ENCODE measurements at places on chromosomes 11 and 22. TPM values are rescaled to one million over a fixed set of nuclear protein-coding genes. Genes with fewer than 3 reads are reported as not detected.
A peak's percentile ranks its signal among the peaks of the same experiment; 100 is the strongest.

PHF21B gene
- polyA plus RNA-seq, result 1.7 TPM

GUCY1A2 gene
- 8.7 TPM for polyA plus RNA-seq

ART5 gene
- polyA plus RNA-seq, result not detected

PARVB gene
- 43.6 TPM for polyA plus RNA-seq

UQCR10 gene
- 120 TPM for polyA plus RNA-seq

CNTF gene
- 1.2 TPM for polyA plus RNA-seq

IGSF9B gene
- polyA plus RNA-seq, result 16.2 TPM

CABP7 gene
- 0.25 TPM for polyA plus RNA-seq

SLC7A4 gene
- polyA plus RNA-seq, result 2.6 TPM

MPZL3 gene
- not detected for polyA plus RNA-seq

- DNase-seq, result no peak
Observed at GRCh38 chr22:42284643-42285181, 14.3 kb upstream of the TCF20 start.

- DNase-seq, result peak; percentile 51
Observed at GRCh38 chr11:118437208-118438125, 1.2 kb downstream of the KMT2A start.

DNA sequence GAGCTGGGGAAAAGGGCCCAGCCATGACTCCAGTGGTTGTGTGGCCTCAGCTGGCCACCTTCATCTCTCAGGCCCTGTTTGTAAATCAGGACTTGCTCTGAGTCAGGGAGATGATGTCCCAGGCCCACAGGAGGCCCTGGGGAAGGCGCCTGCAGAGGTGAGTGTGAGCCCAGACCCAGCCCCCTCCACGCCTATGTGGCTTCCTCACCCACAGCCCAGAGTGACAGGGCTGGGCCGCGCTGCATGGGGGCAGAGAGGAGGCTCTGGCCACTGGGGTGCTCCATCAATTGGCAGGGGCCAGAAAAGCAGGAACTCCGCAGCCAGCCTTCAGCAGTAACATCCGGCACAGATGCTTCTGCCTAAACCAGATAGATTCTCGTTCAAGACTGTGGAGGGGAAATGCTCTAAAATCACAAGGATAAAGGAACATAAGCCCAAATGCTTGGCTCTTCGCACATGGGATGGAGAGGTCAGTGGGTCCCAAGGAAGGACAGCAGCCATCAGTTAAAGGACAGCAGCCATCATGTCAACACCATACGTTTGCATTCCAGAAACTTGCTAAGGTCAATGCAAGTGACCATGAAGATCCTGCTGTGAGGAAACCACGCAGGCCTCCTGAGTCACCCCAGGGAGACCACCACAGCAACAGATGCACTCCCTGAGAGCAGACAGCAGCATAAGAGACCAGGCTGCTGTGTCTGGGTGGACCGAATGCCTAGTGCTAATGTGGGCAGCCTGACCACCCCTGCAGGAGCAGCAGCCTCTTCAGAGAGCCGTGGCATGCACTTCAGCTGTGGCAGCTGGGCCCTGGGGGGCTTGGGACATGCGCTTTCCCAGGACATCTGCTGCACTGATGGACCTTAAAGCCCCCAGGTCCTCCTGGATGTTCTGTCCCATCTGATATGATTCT is 28.3 kb downstream of the OSBPL5 start:
- DNase-seq, result no peak

GRCh38 chr11:19793326-19793725 is 80.7 kb downstream of the NAV2 start:
- no peak for DNase-seq

- DNase-seq, result no peak
Observed at GRCh38 chr11:44694443-44694842, 32.3 kb upstream of the TSPAN18 start.

GRCh38 chr11:119282495-119282894 is 34.4 kb downstream of the MCAM start:
- no peak for DNase-seq

DNA sequence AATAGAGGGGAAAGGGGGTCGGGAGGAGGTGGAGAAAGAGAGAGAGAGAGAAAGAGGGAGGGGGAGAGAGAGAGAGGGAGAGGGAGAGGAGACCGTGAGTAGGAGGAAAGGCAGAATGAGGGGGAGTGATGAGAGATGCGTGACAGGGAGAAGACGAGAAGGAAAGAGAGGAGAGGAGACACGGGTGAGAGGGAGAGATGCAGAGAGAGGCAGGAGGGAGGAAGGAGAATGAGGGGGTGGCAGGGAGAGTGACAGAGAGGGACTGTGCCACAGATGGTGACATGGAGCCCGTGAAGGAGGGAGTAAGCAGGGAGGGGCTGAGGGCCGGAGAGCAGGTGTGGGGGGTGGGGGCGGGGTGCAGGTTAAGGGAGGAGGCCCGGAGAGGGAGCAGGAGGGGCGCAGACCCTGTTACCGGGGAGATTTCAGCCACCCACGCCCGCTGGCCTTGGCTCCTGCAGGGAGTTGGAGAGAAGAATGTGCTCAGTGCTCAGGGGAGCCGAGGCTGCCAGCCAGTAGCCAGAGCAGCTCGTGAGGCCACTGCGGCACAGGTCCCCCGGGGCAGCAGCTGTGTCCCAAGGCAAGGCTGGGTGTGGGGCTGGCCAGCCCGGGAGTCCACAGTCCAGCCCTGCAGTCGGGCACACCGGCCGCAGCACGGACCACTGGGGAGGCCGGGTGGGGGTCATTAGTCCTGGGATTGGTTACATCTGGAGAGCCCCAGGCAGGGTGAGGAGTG is at the start of gene SSTR3:
Gene SSTR3 (minus strand): TSS at position 304 of the 733 bp plus-strand sequence. CDS start 4,674 bp downstream, outside the sequence.
- no peak for DNase-seq

DNA sequence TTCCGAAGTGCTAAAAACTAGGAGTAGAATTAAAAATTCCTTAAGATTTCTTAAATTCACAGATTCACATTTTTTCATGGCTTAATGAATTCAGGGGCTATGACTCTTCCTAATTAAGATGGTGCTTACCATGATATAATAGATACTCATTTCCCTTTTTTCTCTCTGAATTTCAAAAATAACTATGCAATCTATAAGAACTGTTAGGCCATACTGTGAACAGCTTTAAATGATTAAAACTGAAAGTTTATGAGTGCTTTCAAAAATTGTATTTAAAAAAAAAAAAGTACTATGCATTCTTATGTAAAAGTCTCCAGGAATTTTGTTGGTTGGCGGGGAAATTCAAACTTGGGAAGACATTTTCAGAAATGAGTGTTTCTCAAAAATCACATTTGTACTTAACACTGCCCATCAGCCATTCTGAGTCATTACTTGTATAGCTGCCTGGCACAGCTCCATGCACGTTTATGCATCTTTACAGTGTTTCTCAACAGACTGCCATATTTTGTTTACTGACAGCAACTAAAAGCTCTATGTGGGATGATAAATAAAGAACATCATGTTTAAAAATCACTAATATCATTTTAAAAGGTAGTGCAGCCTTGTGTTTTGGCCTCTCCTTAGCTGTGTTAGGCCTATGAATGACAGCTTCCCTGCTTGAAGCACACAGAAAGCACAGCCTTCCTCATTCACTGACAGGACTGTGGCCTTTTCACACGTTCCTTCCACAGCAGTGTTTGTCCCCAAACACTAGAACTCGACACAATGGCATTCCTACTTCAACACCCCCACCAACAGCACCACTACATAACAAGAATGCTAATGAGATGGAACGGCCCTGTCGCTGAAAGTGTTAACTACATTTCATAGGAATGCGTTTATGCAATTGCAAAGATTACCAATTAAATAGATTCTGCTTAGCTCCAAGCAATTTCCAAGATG is 131.4 kb downstream of the DCDC1 start:
- DNase-seq, result no peak

DNA sequence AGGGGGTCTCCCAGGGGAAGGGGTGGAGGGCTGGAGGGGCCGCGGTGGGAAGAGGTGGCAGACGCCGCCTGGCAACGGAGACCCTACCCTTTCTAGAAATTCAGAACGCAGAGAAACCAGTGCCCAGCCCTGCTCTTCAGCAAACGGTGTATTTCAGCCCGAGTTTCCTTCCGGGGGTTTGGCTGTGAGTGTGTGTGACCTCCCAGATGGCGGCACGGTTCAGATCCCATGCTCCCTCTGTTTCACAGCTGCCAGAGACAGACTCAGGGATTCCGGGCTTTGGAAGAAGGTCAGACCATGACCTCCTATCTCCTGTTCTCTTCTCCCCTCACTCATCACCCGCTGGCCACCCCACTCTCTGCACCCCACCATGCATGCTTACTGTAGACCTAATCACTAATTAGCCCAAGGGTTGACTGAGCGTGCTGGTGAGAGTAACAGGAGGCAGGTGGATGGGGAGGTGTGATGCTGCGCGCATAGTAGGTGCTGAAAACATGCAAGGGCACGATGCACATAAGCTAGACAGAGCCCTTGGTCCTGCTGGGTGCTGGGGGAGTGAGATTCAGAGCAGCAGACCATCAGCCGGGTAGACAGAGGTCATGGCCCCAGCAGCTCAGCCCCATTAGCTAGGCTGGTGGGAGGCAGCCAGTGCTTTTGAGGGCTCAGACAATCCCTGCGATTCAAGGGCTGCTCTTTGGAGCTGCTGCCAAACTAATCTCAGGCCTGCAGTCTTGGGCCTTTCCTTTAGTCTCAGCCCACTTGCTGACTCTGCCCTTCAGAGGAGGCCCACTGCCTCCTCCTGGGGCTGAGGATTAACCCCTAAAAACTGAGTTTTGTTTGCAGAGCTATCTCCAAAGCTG is 256.5 kb upstream of the CADM1 start:
- DNase-seq, result peak; percentile 26

- DNase-seq, result peak; percentile 79
Observed at GRCh38 chr11:1927026-1927847, 7.7 kb downstream of the TNNT3 start.

DNA sequence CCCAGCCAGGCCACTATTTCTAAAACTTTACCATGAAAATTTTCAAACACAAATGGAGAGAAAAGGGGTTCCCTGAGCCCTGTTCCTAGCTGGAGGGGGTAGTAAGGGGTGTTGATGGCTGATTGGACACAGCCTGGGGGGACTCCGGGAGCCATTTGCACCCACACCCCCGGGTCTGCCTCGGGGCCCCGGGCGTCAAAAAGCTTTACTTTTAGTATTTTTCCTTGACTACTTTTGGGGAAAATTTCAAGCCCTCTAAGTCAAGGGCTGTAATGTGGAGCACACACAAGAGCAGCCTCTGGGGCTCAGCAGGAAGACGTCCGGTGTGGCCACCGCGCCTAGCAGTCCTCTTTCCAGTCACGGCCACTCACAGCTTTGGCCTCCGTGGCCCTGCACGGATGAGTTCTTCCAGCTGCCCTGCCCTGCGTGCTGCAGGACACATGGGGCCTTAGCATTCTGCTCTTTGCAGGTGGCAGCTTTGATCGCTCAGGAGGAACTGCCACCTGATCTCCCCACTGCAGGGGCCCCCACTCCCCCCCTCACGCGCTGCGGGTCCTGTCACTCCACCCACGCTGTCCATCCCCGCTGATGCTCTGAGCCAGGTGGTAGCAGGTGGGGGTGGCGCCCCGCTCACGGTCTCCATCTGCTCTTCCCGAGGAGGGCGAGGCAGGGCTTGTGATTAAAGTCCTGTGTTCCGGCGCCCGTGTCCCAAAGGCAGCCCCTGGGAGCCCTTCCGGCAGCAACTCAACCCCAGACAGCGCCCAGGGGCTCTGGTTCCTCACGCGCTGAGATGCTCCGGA is 14.4 kb downstream of the RNH1 start:
- DNase-seq, result no peak

DNA sequence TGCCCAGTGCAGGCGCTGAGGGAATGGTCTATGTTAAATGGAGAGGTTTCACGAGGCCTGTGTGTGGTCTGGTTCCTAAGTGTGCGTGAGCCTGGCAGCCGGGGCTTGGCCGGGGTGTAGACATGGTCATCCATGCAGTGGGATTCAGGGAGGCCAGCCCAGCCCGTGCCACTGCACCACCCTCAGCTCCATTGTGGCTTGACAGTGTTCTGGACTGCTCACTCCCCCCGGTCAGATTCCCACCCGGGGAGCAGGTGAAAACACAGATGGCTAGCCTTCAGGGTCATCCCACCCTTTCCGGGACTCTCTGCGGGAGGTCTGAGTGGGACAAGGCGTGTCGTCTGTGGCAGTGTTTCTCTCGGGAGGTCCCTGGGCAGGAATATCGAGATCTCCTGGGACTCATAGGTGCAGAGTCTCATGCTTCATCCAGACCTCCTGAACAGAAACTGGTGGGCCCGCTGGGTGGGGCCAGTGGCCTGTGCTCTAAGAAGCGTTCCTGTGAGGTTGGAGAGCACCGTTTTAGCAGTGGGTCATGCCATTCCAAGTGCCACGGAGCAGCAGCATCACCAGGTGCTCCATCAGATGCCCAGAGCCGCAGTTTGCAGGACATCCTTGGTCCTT is 52.3 kb downstream of the ST14 start:
- DNase-seq, result no peak

GRCh38 chr22:43570531-43571165 is 158.8 kb downstream of the MPPED1 start:
- no peak for DNase-seq

DNA sequence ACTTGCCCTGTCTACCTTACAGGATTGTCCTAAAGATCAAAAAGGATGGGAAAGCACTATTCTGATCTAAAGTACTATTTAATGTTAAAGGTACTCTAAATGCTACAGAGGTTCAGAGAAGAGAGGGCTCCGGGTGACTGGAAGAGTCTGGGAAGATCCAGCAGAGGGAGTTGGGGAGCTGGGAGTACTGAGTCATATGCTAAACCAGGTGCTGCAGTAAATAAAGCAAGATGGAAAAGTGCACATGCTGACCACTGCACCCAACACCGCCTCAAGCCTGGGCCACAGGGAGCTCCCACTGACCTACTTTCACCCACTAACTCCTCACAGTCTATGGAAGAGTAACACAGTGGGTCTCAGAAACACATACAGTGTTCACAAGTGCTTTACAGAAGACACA is 49.3 kb downstream of the WT1 start:
- DNase-seq, result no peak

DNA sequence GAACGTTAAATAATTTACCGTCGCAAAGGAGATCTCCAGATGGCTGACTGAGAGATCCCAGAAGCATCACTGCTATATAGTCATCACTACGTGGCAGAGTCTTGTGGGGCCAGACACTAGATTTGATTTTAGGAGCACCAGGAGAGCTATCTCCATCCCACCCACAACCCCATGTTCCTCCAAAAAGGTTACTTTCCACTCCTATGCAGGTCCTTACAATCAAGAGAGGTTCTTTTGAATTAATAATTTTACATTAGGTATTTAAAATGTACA is 19.4 kb downstream of the GUCY1A2 start:
- DNase-seq, result no peak

GRCh38 chr11:56948991-56949515 is 39.7 kb upstream of the OR5AK2 start:
- no peak for DNase-seq

DNA sequence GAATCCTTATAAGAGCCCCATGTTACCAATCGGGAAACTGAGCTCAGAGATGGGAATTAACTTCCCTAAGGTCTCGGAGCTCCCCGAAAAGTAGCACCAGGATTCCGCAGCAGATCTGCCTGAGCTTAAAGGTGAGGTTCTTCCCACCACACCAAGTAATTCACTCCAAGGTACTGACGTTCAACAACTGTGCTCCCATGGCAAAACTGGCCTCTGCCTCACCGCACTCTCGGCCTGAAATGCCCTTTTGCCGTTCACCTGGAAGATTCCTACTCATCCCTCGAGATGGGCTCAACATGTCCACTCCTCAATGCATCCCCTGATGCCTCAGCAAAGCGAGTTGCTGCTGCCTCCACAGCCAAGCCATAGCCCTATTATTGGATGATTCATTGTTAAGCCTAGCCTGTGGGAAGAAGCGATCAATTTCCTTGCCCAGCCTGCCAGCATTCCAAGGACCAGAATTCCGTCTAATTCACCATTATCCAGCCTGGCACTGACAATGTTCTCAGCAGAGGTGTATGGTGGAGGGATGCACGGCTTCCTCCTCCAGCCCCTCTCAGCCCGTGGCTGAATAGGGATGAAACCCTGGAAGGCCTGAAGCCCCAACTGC is 4.2 kb downstream of the PLAAT3 start:
- no peak for DNase-seq

- DNase-seq, result no peak
Observed at GRCh38 chr11:127242676-127243075, 242.1 kb upstream of the KIRREL3 start.

Measured in muscle of arm (tissue), 14 donors.